H1 (cell line): ENCODE measurements at places on chromosomes 5 and 9.

GRCh38 chr5:35038891-35039290 lies 8.9 kb downstream of the AGXT2 start:
- no peak for DNase-seq
- H3K27me3 ChIP-seq: no peaks in the 10 kb centered on the region
- no peak overlapping the region for H3K4me3 ChIP-seq
- H3K36me3 ChIP-seq: no peaks in the 10 kb centered on the region
- no peak overlapping the region for H3K27ac ChIP-seq
- H3K4me1 ChIP-seq: no peaks in the 10 kb centered on the region

GRCh38 chr5:94910721-94911120 lies 292.3 kb downstream of the SLF1 start:
- H3K4me1 ChIP-seq: no peaks in the 10 kb centered on the region
- H3K27me3 ChIP-seq: no peaks in the 10 kb centered on the region
- DNase-seq: no peak
- no peak overlapping the region for H3K27ac ChIP-seq
- no peak overlapping the region for H3K4me3 ChIP-seq

GRCh38 chr9:134662143-134662876 lies 20.7 kb downstream of the COL5A1 start:
- no peak overlapping the region for H3K27ac ChIP-seq
- DNase-seq: no peak
- no peaks in the 10 kb centered on the region for H3K36me3 ChIP-seq
- no peaks in the 10 kb centered on the region for H3K27me3 ChIP-seq
- H3K4me3 ChIP-seq: no peak overlapping the region

- no peak overlapping the region for H3K4me3 ChIP-seq
- H3K36me3 ChIP-seq: no peaks in the 10 kb centered on the region
- DNase-seq: no peak
Observed at GRCh38 chr5:131379723-131380122, 115.9 kb downstream of the CDC42SE2 start.

- DNase-seq: no peak
- no peak overlapping the region for H3K4me3 ChIP-seq
- H3K27me3 ChIP-seq: no peaks in the 10 kb centered on the region
- no peaks in the 10 kb centered on the region for H3K36me3 ChIP-seq
- no peaks in the 10 kb centered on the region for H3K4me1 ChIP-seq
- no peak overlapping the region for H3K27ac ChIP-seq
Observed at GRCh38 chr9:97478301-97478981, 23.0 kb upstream of the TMOD1 start.

DNA sequence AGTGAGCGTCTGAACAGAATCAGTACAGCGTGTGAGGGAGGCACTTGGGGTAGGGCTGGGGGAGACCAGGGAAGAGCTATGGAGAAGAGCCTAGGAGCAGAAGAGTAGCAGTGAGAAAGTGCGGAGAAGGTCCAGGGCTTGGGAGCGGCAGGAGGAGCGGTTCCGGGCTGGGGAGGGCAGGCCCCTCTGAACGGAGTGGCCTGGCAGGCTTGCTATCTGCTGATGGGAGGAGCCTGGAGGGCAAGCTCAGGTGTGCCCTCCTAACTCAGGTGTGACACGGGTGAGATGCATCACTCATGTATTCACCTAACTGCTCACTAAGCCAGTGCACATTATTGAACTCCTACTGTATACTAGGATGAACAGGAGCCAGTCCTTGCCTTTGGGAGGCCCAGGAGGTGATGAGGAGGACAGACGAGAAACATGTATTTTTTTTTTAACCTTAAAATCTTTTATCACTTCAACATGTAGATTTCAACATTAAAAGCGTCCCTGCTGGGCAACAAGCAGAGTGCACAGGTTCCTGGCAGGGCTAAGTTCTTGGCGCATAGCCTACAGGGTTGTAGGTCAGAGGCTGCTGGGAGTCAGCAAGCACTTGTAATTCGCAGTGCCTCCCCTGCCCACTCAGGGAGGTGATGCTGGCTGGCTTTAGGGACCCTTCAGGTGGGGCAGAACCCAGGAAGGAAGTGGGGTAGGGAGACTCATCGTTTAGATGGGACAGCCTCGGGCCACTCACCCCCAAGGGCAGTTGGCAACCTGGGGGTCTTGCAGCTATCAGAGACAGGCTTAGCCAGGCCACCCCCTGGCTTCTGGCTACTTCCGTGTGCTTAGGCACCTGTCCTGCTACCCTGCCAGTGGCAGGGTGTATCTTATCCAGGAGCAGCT lies 55.5 kb downstream of the TMOD1 start:
- H3K4me3 ChIP-seq: no peak overlapping the region
- no peaks in the 10 kb centered on the region for H3K36me3 ChIP-seq

GRCh38 chr9:34710023-34710422 lies at the start of gene CCL21:
Gene CCL21, minus strand, starts transcription at chr9:34710136. Its CDS starts 70 bp downstream, at chr9:34710066.
- no peak within 1 kb of the TSS for H3K4me3 ChIP-seq
- no peaks in the 10 kb centered on the region; the same call in none of the 2 replicates for H3K27me3 ChIP-seq
- H3K27ac ChIP-seq: no peak within 1 kb of the TSS
- no peaks in the 10 kb centered on the region for H3K36me3 ChIP-seq
